Cardiac fibroblast (primary cell): ENCODE measurements at places on chromosomes 11 and 22.

- no peak for DNase-seq
Observed at GRCh38 chr11:95404370-95404769, 173.4 kb upstream of the SESN3 start.

- DNase-seq, result no peak
Observed at GRCh38 chr11:2470495-2470894, 25.7 kb downstream of the KCNQ1 start.

- DNase-seq, result no peak
Observed at GRCh38 chr22:24584871-24585411, 7.9 kb downstream of the LRRC75B start.

DNA sequence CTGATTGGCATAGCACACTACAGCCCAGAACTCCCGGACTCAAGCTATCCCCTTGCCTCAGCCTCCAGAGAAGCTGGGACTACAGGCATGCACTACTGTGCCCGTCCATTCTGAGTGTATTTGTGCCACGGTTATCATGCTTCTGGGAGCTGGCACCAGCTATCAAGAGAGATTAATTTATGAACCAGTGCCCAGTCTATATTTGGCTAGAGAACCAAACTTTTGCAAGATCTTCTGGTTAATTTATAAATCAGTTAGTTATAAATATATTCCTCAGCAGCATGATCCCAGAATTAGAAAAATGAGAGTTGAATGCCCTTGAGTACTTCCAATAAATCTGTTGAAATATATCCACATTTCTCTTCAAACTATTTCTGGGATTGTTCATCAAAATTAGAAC is 67.5 kb upstream of the OR5AN1 start:
- DNase-seq, result no peak

GRCh38 chr11:120195601-120196320 is 15.1 kb upstream of the OAF start:
- DNase-seq, result no peak

- DNase-seq, result no peak
Observed at GRCh38 chr11:121613724-121614123, 161.0 kb upstream of the SORL1-AS1 start.

GRCh38 chr11:92941676-92942571 is 27.5 kb upstream of the MTNR1B start:
- peak; percentile 59 for DNase-seq

GRCh38 chr11:12185106-12185690 is 74.8 kb downstream of the MICAL2 start:
- no peak for DNase-seq

GRCh38 chr11:85755701-85756100 is 55.2 kb downstream of the SYTL2 start:
- no peak for DNase-seq

- peak; percentile 95 for DNase-seq
Observed at GRCh38 chr11:47415949-47416472, 7.6 kb downstream of the SLC39A13 start.

- DNase-seq, result no peak
Observed at GRCh38 chr11:2210366-2211112, 38.9 kb upstream of the TH start.

GRCh38 chr11:65576867-65577755 is 1.3 kb downstream of the EHBP1L1 start:
- DNase-seq, result peak; percentile 70

DNA sequence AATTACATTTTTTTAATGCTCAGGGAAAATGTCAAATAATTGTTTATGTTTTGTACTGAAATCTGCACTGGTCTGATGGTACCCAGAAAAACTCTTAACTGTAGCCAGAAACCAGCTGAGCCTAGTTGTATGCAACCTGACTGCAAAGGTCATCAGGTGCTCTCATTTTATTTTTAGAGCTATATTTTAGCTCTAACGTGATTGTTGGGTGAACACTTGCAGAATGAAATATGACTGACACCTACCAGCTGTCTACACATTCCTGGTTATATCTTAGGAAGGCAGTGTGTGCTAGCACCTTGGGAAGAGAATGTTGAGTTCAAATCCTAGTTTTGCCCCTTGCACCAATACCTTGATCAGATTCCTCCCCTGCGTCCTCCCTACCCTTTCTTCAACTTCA is 23.6 kb downstream of the PTPRJ start:
- DNase-seq, result no peak

- DNase-seq, result no peak
Observed at GRCh38 chr11:119087123-119087522, 2.4 kb downstream of the HMBS start.
